ENCODE measurements at places on chromosomes 3 and 15. TPM values are rescaled to one million over a fixed set of nuclear protein-coding genes. Genes with fewer than 3 reads are reported as not detected.

The TUSC7 gene
- total RNA-seq: not detected

The STAB1 gene
- total RNA-seq: 0.07 TPM

The CIP2A gene
- 22.8 TPM for total RNA-seq

The RHOV gene
- 4.8 TPM for total RNA-seq

The SEMA3F gene
- total RNA-seq: 18.7 TPM

The LNP1 gene
- 0.77 TPM for total RNA-seq

The LRRK1 gene
- total RNA-seq: 18.1 TPM

The IVD gene
- total RNA-seq: 12.3 TPM
